Stimulated activated CD8-positive, alpha-beta memory T cell treated with anti-CD3 and anti-CD28 coated beads, Interleukin-7, amount 100 ng/mL, for 1 hour (primary cell): ENCODE measurements at places on chromosomes 2 and 18.

DNA sequence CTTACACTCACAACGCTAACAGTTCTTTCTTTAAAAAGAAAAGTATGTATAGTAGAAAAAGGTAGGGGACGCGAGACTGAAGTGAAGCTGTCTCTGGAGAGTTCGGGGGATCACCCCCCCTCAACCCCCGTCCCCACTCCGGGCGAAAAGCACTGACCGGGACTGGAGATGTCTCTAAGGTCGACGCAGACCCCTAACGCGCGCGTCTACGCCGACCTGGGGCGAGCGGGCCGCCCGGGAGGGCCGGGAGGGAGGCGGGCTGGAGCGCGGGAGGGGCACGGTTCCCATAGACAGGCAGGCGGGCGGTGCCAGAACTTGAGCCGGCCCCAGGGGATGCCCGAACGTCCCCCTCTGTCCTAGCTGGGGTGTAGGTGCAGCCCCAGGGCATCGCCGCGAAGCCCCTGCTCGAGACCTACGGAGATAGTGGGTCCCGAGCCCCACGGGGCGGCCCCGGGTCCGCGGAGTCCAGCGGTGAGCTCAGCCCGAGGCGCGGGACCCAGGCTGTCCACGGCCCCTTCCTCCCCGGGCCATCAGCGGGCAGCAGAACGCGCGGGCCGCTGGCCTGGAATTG lies 82.2 kb downstream of the CHRNA1 start:
- no peak for DNase-seq

DNA sequence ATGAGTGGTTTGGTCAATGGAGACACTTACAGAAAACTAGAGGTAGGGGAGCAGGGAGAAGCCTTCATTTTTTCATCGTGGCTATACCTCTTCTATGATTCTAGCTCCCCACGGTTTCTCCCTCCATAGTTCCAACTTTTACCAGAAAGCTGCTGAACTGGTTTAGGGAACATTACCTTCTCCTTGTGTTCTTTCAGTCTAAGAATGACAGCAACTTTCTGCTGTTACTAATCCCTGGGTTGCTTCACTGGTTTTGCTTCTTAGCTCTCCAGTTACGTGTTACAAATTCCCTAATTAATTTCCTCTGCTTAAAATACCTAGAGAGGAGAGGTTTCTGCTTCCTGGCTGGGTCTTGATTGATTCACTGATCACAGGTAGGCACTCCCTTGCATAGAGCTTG lies 499.9 kb downstream of the SLC4A3 start:
- no peak for DNase-seq

DNA sequence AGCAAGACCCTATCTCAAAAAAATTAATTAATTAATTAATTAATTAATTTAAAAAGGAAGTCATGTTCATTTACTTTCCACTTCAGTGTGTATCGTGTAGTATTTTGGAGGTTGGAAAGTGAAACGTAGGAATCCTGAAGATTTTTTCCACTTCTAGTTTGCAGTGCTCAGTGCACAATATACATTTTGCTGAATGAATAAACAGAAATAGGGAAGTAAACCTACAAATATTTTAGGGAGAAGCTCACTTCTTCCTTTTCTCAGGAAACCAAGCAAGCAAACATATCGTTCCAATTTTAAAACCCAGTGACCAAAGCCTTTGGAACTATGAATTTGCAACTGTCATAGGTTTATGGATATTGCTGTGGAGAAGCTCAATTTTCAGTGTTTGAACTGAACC lies 27.8 kb downstream of the SLC14A1 start:
- no peak for DNase-seq

- no peak for DNase-seq
Observed at GRCh38 chr2:120711694-120712093, 24.0 kb upstream of the GLI2 start.

GRCh38 chr18:13431886-13432285 lies 213.3 kb downstream of the LDLRAD4 start:
- no peak for DNase-seq

- no peak for DNase-seq
Observed at GRCh38 chr18:13422541-13423147, 204.1 kb downstream of the LDLRAD4 start.

DNA sequence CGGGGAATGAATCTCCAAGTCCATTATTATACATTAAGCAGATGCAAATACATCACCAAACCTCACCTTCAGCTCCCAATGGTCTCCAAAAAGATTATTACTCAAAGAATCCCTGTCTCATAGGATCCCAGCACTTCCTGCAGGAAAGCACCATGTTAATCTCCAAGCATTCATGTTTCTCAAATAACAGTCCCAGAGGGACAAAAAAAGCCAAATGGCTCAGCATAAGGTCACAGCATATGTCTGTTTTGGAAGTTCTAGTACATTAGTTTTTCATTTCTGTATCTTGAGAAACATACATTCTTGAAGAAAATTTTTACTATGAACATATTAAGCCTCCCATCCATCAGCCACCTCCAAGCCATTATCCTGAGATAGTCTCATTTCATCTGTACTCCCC lies 103.3 kb downstream of the METTL4 start:
- DNase-seq, result no peak

GRCh38 chr18:39274535-39274934 lies 1708.9 kb upstream of the CELF4 start:
- DNase-seq, result no peak

- DNase-seq, result no peak
Observed at GRCh38 chr2:196610796-196611195, 28.7 kb upstream of the CCDC150 start.

DNA sequence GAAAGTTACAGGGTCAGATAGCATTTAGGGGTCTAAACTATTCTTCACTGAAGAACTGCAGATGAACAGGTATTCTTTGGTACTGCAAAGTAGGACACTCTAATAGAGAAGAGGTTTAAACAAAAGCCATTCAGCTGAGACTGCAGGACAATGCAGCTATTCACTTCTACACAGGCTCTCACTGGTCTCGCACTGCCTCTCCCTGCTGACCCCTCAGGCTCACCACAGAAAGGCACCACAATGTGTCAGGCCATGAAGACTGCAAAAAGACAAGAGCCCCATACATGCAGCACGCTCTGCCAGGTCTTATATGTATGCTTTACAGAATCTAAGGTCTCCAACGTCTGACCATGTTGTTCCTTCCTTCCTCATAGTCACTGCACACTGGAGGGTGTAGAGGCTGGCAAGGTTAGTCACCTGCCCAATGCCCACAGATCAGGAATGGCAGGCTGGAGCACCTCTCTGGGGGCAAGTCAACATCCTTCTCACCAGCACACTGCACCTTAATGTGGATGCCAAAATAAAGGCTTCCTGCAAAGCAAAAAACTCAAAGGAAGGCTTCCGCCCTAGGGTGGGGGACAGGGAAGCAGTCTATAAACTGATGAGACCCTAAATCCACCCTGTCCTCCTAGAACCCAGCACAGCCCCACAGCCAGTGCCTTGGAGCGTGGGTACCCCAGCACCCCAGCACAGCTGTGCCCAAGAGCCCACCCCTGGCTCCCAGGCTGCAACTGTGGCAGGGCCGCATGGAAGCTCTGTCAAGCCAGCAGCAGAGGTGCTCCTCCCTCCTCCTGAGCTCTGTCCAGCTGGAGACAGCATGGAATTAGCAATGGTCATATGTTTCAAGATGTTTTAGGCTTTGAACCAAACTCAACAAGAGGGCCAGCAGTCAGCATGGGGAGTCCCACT lies 10.7 kb upstream of the RNU4ATAC start:
- DNase-seq, result no peak

- DNase-seq, result no peak
Observed at GRCh38 chr18:36314754-36315153, 17.2 kb downstream of the FHOD3 start.

GRCh38 chr18:2590303-2590702 lies 18.9 kb downstream of the NDC80 start:
- DNase-seq, result no peak

GRCh38 chr2:64932371-64933216 lies 56.6 kb upstream of the SLC1A4 start:
- no peak for DNase-seq

DNA sequence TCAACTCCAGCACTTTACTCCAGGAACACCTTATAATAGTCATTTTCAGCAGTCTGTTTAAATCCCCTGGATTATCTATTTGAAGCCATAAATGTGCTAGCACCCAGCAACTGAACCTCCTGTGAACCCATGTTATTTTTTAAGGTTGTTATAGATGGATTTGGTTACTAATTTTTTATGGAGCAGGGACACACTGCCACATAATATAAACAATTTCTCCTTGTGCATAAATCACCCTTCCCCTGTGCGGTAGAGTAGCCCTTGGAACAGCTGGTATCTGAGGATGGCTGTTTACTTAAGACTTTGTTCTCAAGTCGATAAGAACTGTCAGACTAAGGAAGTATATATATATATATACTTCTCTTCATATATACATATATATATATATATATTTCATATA lies 367.4 kb downstream of the EPHA4 start:
- no peak for DNase-seq

- DNase-seq, result no peak
Observed at GRCh38 chr2:240429872-240430491, 5.5 kb upstream of the GPC1 start.

GRCh38 chr2:222404151-222404905 lies 20.0 kb upstream of the SGPP2 start:
- no peak for DNase-seq

DNA sequence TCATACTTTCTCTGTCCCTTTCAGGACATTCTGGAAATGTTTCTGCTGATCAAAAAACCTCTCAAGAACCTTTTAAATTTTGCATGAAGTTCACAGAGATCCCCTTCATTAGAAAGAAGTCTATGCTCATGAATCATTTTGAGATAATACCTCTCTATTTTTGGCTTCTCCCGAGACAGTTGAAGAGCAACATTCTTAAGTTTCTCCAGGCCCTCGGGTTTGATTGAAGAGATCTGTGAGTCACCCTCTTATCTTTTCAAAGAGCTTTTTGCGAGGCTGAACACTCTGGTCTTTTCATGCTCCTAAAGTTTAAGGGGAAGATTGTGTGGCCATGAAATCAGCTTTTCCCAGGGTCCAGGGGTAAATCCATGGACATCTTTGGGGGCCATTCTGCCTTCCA lies 354.2 kb downstream of the FBXO15 start:
- no peak for DNase-seq

DNA sequence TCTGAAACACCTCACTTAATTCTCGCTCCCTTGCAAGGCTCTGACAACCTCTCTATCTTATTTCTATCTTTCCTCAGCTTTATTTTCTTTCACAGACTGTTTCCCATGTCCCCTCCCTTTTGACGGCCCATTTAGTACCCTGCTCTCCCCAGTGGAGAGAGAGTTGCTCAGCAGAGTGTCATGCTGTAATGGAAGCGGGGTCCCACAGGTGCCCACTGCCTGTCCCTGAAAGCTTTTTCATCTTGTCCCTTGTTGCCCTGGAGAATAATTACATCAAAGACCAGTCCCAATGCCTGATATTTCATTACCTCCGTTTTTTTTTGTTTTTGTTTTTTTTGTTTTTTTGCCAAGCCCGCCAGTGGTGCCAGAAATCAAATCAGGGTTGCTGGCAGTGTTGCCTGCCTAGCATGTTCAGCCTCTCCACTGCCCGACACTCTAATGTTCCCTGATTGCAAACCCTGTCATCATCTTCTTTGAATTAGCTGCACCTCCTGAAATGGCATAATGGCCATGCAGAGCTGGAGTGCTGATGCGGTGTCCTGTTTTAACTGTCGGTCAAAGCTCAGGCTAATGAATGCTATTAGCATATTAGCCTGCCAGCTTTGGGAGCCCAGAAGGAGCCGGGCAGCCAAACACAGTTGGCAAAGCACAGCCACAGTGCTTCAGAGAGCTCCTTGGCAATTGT lies 71.2 kb upstream of the CAVIN2 start:
- no peak for DNase-seq

- no peak for DNase-seq
Observed at GRCh38 chr18:73232933-73233332, 365.1 kb upstream of the NETO1 start.

GRCh38 chr2:7905756-7906155 lies 776.1 kb upstream of the ID2 start:
- no peak for DNase-seq

- DNase-seq, result no peak
Observed at GRCh38 chr18:38602341-38602740, 1036.7 kb upstream of the CELF4 start.

- DNase-seq, result no peak
Observed at GRCh38 chr2:27494284-27494943, 586 bp downstream of the FNDC4 start.

GRCh38 chr2:85106489-85107180 lies 26.6 kb upstream of the TCF7L1 start:
- no peak for DNase-seq

GRCh38 chr2:169446452-169446851 lies 32.8 kb upstream of the BBS5 start:
- no peak for DNase-seq

- no peak for DNase-seq
Observed at GRCh38 chr18:75284566-75284965, 74.0 kb downstream of the TSHZ1 start.

DNA sequence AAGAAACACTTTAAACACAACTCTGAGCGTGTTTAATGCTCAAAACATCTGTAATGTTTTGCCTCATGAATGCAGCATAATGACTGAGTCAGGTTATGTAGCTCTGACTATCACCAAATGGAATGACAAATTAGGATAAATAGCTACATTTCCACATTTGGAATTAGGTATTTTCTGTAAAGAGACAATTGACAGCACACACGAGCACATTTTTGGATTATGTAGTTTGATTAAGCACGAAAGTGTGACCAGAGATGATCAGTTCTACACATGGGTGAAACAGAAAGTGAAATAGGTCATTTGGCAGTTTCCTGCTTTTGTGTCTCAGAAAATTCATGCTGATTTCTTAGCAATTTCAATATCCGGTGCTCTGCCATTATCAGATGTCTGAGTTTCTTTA lies 29.0 kb downstream of the LPIN1 start:
- DNase-seq, result no peak

DNA sequence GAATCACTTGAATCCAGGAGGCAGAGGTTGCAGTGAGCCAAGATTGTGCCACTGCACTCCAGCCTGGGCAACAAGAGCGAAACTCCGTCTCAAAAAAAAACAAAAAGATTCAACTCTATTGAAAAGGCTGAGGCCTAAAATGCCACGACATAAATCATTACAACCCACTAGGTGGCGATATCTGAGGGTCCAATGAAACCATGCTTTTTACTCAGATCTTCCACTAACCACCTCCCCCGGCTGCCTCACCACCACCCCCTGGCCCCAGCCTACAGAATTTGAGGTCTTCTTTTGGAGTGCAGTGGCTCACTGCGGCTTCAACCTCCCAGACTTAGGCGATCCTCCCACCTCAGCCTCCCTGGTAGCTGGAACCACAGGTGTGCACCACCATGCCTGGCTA lies 57.5 kb downstream of the AP1S3 start:
- DNase-seq, result no peak

- no peak for DNase-seq
Observed at GRCh38 chr2:73232403-73233153, 461 bp downstream of the PRADC1 start.
